T-helper 2 cell treated with Interferon-gamma antibody and Interleukin-4, amounts not matched to agents 5 μg/mL and 100 μg/mL, for 36 hours (primary cell): ENCODE measurements at places on chromosomes 16 and 17.
A peak's percentile ranks its signal among the peaks of the same experiment; 100 is the strongest.

DNA sequence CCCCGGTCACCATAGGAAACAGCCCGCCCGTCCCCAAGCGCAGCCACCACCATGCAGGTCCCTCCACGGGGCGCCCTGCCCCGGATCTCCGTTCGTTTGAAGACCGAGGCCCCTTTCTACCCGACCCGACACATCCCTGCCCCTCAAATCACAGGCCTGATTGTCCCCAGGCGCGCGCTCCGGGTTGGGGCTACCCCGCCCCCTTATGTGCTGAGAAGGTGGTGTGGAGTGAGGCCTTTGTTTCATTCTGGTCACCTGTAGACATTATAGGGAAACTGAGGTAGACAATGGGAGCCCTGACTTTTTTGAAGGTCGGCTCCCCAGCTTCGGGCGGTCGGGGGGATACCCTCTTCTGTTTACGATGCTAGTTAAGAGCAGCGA lies 763 bp upstream of the ACTG1 start:
- peaks cover 28% of the 10 kb centered on the region for H3K4me1 ChIP-seq
- DNase-seq, result peak; percentile 66
- peak overlapping the region; percentile 89 for H3K4me3 ChIP-seq

- H3K27ac ChIP-seq, result no peak overlapping the region
- H3K27me3 ChIP-seq, result peaks cover 3% of the 10 kb centered on the region
- H3K4me1 ChIP-seq, result no peaks in the 10 kb centered on the region
- H3K4me3 ChIP-seq, result no peak overlapping the region
- no peaks in the 10 kb centered on the region for H3K36me3 ChIP-seq
Measured at GRCh38 chr17:5638596-5638995, 54.3 kb upstream of the NLRP1 start.

- no peak overlapping the region for H3K27ac ChIP-seq
- H3K4me1 ChIP-seq, result no peaks in the 10 kb centered on the region
Measured at GRCh38 chr16:60729051-60729450, 1307.2 kb downstream of the CDH8 start.

GRCh38 chr16:35585411-35585810 lies 2126.0 kb downstream of the TP53TG3F start:
- no peaks in the 10 kb centered on the region for H3K36me3 ChIP-seq
- H3K4me3 ChIP-seq, result no peak overlapping the region
- H3K27me3 ChIP-seq, result no peaks in the 10 kb centered on the region
- H3K27ac ChIP-seq, result no peak overlapping the region
- no peak for DNase-seq

GRCh38 chr16:84486551-84487235 lies 17.8 kb downstream of the MEAK7 start:
- no peaks in the 10 kb centered on the region for H3K27me3 ChIP-seq
- H3K27ac ChIP-seq, result no peak overlapping the region
- peaks cover 44% of the 10 kb centered on the region for H3K36me3 ChIP-seq
- no peak overlapping the region for H3K4me3 ChIP-seq
- DNase-seq, result no peak

- no peak for DNase-seq
- H3K27ac ChIP-seq, result peak overlapping the region; percentile 68
- no peaks in the 10 kb centered on the region for H3K36me3 ChIP-seq
- H3K27me3 ChIP-seq, result peaks cover 10% of the 10 kb centered on the region
Measured at GRCh38 chr17:50221266-50221863, 19.9 kb upstream of the COL1A1 start.
